Stimulated activated CD8-positive, alpha-beta memory T cell treated with anti-CD3 and anti-CD28 coated beads, Interleukin-4, amount 100 ng/mL, for 48 hours (primary cell): ENCODE measurements at places on chromosomes 6 and 20.

GRCh38 chr6:44264154-44265006 is 971 bp downstream of the NFKBIE start:
- peak; percentile 53 for DNase-seq

DNA sequence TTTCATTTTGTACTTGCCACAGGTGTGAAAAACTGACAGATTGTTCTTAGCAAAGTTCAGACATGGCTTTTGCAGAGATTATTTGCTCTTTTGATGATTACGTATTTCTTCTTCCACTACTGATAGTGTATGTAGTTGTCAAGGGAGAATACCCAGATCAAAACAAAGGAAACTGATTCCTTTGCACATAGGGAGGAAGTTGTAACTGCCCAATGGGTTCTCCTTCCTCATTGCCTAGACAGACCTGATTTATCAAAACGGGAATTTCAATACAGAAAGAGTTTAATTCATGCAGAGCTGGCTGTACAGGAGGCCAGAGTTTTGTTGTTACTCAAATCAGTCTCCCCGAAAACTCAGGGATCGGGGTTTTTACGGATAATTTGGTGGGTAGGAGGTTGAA is 214.7 kb downstream of the BCAS1 start:
- no peak for DNase-seq

- no peak for DNase-seq
Measured at GRCh38 chr20:21182832-21183563, 57.1 kb downstream of the KIZ start.

DNA sequence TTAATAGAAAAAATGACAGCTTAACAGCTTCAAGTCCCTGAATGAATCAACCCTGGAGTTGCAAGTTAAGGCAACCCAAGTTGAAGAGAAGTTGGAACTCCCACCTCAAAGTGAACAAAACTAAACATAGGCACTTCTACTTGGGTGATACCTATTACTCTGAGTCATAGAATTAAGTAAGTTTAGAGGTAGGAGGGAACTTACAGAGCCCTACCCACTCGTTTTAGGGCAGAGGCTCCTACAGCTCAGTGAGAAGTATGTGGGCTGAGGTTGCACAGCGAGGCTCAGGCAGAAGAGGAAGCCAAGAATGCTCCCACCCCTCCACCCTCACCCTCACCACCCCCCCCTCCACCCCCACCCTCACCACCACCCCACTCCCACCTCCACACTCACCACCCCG is 42.2 kb downstream of the NFATC2 start:
- peak; percentile 60 for DNase-seq

DNA sequence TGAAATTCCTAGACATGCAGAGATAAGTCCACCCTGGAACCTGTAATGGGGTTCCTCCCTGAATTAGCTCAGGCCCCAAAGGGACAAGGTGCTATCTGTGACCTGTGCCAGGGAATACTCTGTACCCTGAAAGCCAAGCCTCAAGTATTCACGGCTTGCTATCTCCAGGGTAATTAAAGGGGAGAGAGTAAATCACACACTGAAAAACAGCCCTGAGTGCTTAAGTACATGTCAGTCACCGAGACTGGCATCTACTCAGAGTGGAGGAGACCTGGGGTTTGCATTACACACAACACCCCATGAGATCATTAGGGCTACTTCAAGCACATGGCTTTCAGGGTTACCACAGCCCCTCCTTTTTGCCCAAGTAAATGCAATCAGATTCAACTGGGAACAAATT is 188.1 kb downstream of the CD83 start:
- DNase-seq = no peak

GRCh38 chr6:77124604-77125003 is 338.7 kb downstream of the HTR1B start:
- no peak for DNase-seq

DNA sequence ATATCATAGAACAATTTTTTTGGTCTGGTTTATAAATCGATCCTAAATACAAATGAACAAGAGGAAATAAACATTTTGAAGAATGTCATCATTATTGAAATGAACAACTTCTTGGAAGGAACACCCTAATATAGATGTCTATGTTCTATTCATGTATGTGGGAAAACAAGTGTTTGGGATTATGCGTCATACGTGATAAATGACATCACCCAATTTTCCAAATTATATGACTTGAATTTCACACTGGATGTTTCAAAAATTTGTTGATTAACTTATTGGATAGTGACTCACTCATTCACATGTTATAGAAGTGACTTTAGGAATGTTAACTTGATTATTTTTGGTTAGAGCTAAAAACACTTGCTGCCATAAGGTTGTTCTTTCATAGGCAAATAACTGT is 18.6 kb downstream of the ARMC2 start:
- no peak for DNase-seq

GRCh38 chr6:45818655-45819054 is 197.0 kb downstream of the CLIC5 start:
- DNase-seq = no peak

- no peak for DNase-seq
Measured at GRCh38 chr6:113856375-113856624, 845 bp upstream of the MARCKS start.

DNA sequence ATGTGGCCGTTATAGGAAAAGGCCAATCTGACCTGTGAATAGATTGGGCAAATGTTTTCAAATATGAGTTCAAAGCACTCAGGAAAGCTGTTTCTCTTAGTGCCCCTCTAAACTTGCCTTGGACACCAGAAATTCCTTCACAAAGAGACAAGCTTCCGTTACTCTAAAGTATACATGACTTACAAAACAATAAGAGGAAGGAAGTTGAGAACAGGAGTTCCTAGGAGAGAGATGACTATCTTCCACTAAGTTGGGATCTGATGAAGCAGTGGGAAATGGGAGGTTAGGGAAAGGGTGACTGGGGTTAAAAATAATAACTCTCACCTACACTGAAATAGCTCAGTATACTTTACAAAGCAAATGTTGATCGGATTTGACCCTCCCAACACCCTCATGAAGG is 50.0 kb downstream of the ISM1 start:
- no peak for DNase-seq

- DNase-seq = no peak
Measured at GRCh38 chr6:13351271-13351670, 22.9 kb upstream of the TBC1D7 start.

DNA sequence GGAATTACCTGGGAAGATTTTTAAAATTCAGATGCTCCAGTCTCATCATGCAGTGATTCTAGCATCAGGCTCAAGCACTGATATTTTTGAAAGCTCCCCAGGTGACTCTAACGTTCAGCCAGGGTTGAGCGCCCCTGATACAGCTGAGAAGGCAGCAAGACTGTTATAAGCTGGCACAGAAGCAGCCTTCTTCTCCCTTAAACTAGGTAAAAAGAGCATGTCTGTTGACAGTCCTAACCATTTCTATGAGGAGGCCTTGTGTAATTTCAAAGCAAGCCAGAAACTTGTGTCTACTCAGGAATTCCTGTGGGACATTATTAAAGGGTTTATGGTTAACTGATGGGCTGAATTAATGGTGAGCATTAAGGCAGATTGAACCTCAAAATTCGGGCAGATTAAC is 141.9 kb downstream of the PDE7B start:
- DNase-seq = no peak

DNA sequence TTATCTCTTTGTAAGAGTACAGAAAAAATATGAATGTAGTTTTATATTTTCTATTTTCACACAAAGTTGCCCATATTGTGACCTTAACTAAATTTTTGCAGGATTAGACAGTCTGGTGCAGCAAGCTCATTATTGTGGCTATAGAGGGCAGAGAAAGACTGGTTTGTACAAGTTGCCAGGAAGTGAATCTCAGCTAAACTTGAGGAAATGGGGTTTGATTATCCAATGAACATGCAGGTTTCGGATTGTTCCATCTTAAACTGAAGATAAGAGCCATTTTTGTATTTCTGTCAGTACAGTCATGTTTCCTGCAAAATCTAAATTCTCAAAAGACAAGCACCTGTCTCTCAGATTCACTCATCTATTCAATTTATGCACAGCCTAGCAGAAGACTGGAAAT is 390.9 kb downstream of the MMUT start:
- DNase-seq = no peak

DNA sequence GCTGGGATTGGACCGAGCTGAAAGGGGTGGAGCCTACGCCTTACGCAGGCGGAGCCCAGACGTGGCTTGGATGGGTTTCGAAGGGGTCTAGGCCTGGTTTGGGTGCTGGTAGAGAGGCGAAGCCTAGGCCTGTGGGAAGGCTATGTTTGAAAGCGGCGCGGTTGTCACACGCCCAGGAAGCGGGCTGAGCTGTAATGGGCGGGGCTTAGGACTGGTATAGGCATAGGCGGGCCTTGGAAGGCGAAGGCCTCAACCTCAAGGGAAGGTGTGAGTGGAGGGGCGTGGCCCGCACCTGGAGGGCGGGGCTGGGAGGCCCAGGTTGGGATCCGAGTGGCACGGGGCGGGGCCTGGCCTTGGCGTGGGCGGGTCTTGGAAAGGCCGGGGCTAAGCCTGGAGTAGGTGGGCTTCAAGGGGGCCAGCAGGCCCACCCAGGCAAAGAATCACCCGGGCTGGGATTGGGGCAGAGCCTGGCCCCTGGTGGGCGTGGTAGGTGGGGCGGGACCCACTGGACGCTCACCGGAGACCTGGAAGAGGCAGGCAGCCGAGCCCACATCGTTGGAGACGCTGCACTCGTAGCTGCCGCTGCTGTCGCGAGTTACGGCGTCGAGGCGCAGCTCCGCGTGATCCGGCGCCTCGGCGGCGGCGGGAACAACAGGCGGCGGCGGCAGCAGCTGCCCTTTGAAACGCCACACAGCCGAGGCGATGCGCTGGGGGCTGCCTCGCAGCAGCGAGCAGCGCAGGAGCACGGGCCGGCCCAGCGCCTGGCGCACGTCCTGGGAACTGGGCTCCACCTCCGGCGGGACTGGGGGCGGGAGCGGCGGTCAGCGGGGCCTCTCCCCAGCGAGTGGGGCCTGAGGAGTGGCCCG is 49.0 kb downstream of the MDGA1 start:
- peak; percentile 46 for DNase-seq

DNA sequence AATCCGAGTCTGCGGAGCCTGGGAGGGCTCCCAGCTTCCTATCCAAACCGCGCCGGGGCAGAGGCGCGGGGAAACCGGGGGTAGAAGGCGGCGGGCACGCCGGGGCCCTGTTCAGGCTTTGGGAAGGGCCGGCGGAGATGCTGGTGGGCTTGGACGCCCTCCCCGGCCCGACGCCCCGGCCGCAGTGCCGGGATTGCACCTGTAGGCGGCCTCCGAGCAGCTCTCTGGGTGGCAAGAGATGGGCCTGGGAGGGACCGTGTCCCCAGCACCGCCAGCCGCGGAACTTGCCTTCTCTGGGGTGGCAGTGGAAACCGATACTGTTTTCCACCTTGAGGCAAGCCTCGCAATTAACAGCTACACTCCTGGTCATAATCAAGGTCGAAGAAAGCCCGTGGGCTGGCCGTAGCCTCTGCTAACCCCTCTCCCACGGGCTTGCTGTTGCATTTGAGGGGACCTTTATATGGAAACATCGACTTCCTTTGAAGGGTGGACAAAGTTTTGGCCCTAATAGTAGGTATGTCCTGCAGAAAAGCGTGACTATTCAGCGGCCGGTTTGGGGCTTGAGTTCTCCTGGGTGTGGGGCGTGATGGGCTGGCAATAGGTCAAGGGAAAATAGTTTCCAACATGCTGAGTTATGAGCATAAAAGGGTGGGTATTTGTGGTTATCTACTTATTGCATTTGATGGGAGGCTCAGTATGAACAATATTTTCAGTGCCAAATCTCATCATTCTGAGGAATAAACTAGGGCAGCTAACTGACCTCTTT is 1.1 kb upstream of the JAG1 start:
- DNase-seq = peak; percentile 66

- peak; percentile 100 for DNase-seq
Measured at GRCh38 chr20:50186151-50186885, 4.3 kb upstream of the CEBPB start.

DNA sequence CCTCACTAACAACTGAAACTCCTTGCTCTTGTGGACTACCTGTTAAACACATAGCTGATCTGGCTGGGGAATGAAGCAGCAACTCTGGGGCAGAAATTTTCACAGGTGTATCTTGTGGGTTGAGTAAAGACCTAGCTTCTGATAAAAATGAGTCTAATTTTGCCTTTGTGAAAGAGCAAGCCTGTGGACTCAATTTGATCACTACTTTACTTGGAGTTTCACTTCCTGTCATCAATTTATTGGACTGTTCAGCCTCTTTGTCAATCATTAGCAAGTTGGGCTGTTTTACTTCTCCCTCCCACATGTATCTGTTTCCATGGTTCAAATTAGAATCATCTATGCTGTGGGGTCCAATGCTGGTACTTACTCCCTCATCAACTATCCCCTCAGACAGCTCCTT is 29.6 kb upstream of the CRIP3 start:
- DNase-seq = no peak

- no peak for DNase-seq
Measured at GRCh38 chr6:34082864-34083626, 62.8 kb downstream of the GRM4 start.

DNA sequence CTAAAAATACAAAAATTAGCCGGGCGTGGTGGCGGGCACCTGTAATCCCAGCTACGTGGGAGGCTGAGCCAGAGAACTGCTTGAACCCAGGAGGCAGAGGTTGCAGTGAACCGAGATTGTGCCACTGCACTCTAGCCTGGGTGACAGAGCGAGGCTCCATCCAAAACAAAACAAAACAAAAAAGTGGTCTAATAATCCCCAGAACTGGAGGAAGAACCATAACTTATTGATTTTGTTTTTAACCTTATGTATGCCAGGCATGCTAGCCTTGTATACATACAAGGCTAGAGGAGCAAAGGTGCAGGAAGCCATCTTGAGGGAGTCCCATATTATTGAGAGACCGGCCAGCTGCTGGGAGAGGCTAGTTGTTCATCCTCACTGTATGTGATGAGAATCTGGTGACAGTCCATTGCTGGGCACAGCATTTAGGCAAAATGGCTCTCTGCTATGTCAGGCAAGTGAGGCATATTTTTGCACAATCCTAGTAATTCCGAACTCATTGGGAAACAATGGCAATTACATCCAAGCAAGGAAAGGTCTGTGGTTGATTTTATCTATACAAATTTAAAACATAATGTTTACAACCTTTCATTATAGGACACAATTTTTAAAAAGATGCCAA is 18.0 kb downstream of the HFE start:
- no peak for DNase-seq

GRCh38 chr6:31711233-31711632 is 3.9 kb upstream of the LY6G6D start:
- DNase-seq = no peak

DNA sequence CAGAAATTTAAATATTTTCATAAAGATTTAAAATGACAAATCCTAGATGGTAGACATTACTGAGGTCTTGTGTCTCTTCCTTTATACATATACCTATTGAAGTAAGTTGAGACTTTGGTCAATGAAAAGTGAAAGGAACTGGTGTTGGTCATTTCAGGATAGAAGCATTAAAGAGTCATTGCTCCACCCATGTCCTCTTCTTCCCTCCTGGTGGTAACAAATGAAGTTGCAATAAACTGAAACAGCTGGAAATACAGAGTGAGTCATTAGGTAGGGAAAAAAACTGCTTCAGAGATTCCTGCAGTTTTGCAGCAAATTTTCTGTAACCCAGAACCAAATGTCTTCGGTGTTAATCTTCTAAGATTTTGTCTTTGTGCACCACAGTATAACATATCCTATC is 448.0 kb downstream of the EYS start:
- DNase-seq = no peak

GRCh38 chr6:5061152-5061551 is 24.0 kb upstream of the PPP1R3G start:
- DNase-seq = no peak

GRCh38 chr6:135283926-135284325 is 102.8 kb downstream of the MYB start:
- no peak for DNase-seq
